NCI-H526 treated with DMSO at 0.1 percent for 48 hours (cell line): ENCODE measurements at places on chromosomes 4 and X.

DNA sequence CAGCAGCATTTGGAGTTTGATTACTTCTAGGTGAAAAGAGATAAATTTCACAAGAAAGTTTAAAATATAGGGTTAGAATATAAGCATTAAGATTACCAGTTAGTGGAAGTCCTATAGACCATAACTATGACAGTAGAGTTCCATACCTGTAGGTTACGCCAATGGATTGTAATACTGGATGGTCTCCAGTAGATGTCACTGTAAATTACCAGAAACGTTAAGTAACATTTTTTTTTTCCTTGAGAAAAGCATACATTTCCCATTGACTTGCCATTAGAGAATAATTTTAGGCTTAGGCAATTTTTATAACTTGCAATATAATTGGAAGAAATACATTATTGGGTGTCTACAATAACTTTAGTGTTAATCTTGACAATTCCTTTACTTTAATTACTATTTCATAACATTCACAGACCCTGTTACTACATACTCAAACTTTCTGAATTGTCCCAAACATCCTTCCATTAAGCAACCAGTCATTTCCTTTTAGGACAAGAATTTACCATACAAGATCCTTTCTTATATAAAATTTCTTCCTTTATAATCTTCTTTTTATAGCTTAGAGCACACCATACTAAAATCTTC lies 304.1 kb upstream of the TECRL start:
- DNase-seq, result peak; percentile 28

DNA sequence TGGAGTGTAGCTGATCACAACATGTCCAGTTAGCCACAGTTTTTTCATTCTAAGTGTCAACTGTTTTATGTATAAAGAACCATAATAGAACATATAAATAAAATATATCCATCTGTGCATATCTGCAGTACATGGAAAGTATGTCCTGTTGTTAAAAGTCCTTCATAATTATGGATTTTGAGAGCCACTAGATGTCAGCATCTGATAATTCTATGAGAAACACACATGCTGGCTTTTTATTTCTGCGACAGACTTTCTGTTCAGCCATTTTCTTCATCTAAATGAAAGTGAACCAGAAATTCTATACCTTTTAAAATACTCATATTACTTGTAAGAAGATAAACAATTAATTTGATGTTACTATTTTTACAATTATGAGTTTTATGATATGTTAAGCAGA lies 251.5 kb downstream of the GPM6A start:
- DNase-seq, result peak; percentile 18

GRCh38 chr4:94544811-94545210 lies 93.1 kb downstream of the PDLIM5 start:
- DNase-seq, result no peak

DNA sequence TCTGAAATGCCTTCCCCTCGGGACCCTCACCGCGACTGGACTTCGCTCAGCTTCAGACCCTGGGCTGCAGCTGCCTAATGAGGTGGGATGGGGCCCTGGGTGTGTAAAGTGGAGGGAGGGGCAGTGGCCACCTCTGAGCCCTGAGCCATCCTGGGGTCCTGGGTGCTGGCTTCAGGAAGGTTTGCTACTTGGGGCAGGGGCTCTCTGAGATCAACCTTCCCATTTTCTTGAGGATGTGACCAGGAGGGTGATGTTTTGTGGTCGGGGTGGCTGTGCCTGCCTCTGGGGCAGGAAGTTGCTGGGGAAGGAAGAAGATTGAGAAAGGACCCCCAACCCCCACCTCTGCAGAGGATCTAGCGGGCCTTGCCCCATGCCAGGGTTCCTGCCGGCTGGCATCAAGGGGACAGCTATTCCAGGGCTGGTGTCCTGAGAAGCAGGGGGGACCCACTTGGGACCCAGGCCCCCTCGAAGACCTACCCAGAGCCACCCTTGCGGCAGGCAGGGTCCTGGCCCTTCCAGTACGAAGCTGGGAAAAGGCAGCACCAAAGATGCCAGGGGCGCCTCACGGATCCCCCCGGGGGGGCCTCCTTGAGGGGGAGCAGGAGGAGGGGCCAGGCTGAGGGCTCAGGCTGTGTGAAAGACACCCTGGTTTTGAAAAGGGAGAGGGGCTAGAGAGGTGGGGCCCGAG lies 6.5 kb downstream of the SH3BP2 start:
- no peak for DNase-seq

DNA sequence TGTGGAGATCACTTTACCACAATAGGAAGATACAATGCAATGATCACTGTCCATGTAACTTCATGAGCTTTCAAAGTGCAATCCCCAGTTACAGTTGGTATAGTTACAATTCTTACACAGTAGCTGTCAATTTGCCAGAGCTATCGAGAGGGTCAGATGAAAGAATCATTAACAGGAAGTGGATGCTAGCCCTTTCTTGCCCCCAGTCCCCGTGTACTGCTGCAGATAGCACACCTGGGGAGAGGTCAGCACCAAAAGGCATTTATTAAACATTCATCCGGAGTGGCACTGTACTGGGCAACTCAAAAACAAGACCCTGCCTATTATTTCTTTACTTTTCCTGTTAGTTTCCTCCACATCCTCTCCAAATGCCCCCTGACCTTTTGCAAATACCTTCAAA lies 47.7 kb downstream of the SOD3 start:
- no peak for DNase-seq

DNA sequence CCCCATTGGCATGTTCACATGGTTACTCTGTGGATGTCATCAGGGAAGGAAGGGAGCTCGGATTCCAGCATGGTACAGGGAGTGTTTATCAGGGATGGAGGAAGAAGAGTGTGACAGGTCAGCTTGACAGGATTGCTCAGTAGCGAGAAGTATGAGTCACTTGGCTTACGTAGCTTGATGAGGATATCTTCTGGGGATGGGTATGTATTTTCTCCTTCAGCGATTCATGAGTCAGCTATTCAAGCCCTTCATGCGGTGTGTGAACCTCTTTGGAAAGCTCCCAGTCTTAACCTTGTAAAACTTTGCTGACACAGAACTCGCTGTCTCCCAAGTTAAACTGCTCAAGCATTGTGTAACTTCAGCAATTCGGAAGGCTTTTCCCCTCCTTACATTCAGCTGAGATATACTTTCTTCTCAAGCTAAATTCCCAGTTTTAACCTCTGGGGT lies 275.4 kb downstream of the ARHGAP10 start:
- DNase-seq, result no peak

DNA sequence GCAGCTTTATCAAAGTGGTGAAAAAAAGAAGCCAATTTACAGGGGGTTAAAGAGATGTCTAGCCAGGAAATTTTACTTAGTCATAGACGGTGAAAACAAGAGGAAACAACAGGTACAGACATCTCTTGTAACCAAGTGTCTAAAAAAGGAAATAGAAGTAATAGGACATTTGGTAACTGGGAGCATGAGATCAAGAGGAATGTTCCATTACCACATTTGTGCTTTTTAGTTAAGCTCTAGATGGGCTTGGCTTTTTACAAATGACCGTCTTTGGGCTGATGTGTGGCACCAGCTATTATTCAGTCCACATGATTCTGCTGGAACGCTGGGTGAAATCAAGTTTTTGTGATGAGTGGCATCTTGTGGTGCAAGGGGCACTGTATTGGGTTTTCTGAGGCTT lies 179.5 kb downstream of the SMIM20 start:
- no peak for DNase-seq
